ENCODE measurements at places on chromosomes 16 and 17.

DNA sequence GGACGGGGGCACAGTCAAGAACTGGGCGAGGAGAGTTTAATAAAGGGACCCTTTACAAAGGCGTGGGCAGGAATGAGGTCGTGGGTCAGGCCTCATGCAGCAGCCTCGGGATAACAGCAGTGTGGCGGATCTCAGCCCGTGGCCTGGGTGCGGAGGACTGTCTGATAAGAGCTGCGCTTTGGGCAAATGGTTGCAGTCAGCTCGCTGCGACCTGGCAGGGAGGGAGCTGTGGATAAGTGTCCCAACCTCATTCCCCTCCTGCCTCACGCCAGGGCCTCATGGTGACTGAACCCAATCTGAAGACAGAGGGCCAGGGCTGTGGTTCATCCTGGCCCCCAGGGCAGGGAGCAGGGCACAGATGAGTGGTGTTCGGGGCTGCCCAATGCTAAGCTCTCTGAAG is 13.6 kb downstream of the SMTNL2 start:
- no peak for DNase-seq

DNA sequence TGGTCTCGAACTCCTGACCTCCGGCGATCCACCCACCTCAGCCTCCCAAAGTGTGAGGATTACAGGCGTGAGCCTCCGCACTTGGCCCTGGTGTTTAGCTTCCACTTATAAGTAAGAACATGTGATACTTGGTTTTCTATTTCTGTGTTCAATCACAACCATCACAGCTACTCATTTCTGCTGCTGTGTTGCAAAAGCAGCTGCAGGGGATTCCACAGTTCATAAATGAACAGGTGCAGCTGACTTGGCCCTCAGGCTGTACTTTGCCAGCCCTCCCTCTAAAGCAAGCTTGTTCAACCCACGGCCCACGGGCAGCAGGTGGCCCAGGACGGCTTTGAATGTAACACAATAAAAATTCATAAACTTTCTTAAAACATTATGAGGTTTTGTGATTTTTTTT is 79.2 kb downstream of the SLC39A11 start:
- no peak for DNase-seq

- DNase-seq = no peak
Measured at GRCh38 chr17:28470914-28471366, 2.5 kb upstream of the SLC13A2 start.

GRCh38 chr17:43217614-43218087 is 6.0 kb downstream of the TMEM106A start:
- no peak for DNase-seq

- DNase-seq = no peak
Measured at GRCh38 chr16:87829988-87830672, 39.2 kb downstream of the SLC7A5 start.

- no peak for DNase-seq
Measured at GRCh38 chr16:30335598-30336474, 19.3 kb downstream of the CD2BP2 start.

DNA sequence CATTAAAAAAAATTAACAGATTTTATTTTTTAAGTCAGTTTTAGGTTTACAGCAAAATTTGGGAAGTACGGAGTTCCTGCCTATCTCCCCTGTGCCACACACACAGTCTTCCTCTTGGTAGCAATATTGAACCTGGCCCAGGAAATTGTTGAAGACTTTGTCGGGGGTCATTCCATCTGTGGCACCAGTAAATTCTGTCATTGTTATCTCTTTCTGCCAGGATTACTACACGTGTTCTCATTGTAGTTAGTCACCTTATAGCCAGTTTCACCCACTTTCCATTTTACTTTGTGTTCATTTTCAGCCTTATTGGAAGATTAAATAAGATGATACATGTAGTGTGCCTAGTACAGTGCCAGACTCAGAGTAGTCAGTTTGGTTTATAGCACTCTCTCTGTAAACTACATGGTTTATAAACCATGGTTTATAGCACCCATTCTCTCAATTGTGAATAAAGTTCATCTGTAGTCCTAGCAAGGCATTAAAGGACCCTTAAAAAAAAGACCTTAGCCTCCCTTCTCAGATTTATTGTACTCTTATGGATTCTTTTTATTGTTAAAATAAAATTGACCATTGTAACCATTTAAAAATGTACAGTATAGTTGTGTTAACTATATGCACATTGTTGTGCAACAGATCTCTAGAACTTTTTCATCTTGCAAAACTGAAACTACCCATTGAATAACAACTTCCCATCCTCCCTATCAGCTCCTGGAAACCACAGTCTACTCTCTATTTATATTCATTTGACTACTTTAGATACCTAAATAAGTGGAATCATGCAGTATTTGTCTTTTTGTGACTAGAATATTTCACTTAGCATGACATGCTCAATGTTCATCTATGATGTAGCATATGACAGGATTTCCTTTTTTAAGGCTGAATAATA is 36.1 kb downstream of the NLK start:
- no peak for DNase-seq

DNA sequence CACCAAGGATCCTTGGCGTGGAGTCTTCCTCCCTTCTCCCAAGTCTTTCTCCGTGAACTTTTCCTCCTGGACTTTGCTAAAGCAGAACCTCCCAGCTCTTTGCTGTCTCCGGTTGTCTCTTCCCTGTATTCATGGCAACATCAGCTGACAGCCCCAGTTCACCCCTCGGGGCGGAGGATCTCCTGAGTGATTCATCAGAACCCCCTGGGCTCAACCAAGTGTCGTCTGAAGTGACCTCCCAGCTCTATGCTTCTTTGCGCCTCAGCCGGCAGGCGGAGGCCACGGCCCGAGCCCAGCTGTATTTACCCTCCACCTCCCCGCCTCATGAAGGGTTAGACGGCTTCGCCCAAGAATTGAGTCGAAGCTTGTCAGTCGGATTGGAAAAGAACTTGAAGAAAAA is 943 bp downstream of the CNTROB start:
- peak; percentile 24 for DNase-seq

GRCh38 chr16:30934827-30935557 is 11.6 kb downstream of the FBXL19 start:
- no peak for DNase-seq

GRCh38 chr16:369275-369865 is 968 bp downstream of the MRPL28 start:
- no peak for DNase-seq

GRCh38 chr17:38705803-38706504 is 881 bp downstream of the MLLT6 start:
- no peak for DNase-seq

GRCh38 chr17:58174871-58175270 is 8.1 kb downstream of the OR4D2 start:
- no peak for DNase-seq

GRCh38 chr17:70947636-70948565 is 778.6 kb downstream of the KCNJ2 start:
- DNase-seq = no peak

GRCh38 chr16:60821661-60822060 is 1214.6 kb downstream of the CDH8 start:
- no peak for DNase-seq

- DNase-seq = no peak
Measured at GRCh38 chr17:49809056-49809455, 20.6 kb downstream of the KAT7 start.

DNA sequence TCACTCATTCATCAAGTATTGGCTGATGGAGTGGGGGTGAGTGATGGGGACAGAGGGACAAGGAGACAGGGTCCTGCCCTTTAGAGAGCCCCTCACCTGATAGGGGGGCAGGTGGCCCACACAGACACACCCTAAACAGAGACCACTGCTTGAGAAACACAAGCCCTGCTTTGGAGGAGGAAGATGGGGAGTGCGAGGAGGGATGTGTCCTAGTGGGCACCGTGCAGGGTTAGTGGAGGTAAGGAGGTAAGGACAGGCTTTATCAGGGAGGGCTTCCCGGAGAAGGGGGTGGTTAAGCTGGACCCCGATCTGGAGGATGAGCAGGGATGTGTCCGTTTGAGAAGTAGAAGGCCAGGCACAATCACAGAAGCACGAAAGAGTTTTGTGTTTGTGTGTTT is 8.2 kb upstream of the SMTNL2 start:
- DNase-seq = no peak

- no peak for DNase-seq
Measured at GRCh38 chr16:75114946-75115825, 1.4 kb downstream of the LDHD start.

DNA sequence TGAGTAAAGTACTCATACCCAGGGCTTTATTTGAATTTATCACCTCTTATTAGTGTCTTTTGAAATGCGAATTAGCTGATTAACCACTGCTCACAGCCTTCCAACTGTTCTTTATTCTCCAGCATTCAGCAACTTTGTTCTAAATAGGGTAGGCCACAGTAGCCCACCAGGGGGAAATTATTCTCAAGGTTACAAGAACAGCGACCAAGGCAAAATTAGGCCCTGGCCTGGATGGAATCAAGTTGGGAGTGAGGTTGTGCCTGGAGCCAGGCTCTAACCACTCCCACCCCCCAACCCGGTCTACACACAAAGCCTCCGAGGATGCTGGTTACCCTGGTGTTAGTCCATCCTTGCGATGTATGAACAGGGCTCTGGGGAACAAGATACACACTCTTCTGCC is 245.5 kb downstream of the STX8 start:
- DNase-seq = no peak

DNA sequence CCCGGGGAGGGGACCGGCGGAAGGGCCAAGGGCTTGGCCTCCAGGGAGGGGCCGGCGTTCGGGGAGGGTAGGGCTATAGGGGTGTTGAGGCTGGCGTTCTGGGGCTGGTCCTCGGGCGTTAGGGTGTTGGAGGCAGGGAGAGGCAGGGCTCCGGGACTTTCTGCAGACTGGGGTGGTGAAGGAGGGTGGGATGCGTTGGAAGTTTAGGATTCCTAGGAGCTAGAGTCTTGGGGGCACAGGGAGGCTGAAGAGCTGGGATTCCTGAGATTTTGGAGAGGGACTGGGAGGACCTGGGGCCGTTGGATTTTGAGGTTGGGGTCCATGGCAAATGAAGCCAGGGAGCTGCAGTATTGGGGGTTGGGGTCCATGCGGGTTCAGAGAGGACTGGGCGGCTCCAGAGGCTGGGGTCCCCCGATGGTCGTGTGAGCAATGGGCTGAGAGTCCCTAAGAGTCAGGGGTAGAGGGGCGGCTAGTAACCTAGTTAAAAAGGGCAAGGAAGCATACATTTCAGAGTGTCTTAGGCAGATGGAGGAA is 740 bp downstream of the NFATC2IP start:
- DNase-seq = no peak

GRCh38 chr16:10314811-10315210 is 71.0 kb upstream of the ATF7IP2 start:
- DNase-seq = peak; percentile 9

- DNase-seq = no peak
Measured at GRCh38 chr16:81431554-81432353, 12.9 kb upstream of the CMIP start.

DNA sequence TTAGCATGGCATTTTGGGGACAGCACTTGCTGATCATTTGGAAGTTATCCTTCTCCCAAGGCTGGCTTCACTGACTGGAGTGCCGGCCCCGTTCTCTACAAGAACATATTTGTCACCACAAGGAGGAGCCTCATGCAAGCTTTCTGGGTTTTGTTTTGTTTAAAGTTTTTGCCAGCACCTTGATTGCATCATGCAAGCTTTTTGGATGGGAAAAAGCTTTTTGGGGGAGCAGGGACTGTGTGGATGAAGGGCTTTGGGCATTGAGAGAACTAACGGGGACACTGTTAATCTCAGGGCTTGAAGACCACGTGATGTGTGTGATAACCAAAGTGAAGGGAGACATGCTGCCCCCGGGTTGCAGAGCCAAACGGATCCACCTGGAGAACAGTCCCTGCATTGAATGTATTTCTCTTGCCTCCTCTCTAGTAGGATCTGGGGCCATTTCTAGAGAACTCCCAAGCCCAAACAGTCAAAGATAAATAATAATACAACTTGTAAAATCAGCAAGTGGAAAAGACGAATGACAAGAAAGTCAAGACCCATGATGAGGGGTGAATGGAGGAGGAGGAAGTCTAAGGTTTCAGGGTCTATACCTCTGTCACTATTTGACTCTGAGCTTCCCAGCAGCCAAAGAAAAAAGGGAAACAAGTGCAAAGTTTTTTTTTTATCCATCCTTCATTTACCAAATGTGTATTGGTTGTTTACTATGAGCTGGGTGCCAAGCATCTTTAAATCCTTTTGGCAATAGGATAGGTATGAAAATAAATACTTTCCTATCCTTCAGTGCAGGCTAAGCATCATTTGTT is 17.2 kb downstream of the TMEM114 start:
- DNase-seq = no peak

GRCh38 chr17:68711858-68712257 is 110.7 kb upstream of the FAM20A start:
- no peak for DNase-seq

DNA sequence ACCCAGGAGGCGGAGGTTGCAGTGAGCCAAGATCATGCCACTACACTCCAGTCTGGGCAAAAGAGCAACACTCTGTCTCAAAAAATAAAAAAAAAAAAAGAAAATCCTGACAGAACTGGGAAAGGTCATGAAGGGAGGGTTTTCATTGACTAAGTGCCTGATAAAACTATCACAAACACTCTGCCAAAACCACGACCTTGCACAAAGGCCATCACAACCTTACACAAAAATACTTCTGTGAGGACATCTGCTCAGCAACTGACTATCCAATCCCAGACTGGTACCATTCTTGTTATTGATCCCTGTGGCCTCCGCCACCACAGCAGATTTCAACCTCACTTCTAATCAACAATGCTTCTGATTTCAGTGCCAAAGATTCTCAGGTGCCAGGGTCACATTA is 40.1 kb downstream of the MPHOSPH6 start:
- DNase-seq = no peak

GRCh38 chr16:14419817-14420216 is 210.2 kb downstream of the PARN start:
- DNase-seq = no peak

- DNase-seq = no peak
Measured at GRCh38 chr17:45368651-45369050, 51.8 kb upstream of the MAP3K14 start.

- no peak for DNase-seq
Measured at GRCh38 chr17:3660311-3660891, 8.0 kb downstream of the TAX1BP3 start.

DNA sequence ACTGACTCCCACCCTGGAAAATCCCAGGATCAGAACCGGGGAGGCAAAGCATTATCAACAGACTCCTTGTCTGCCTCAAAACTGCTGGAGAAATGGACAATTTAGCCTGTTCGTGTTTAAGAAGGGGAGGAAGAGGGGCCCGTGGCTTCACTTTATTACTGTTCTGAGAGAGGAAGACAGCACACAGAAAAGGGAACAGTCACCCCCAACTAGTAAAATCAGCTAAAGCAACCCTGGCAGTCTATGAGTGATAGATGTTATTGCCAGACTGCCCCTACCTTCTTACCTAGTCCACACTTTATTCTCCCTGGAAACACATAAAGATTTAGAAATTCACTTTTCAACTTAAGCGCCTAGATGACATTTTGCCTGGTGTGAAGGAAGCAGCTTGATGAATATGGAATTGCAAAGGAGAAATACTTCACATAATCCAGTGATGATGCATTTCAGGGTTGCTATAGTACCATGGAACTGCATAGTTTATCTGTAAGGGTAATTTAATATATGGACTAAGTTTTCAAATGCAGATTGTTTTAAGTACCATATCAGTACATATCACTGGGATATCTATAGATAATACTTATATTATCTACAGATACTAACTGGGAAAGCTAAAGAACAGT is 36.9 kb upstream of the TRAP1 start:
- no peak for DNase-seq

All from immature natural killer cell (primary cell).